ENCODE measurements at places on chromosomes 7 and 10. TPM values are rescaled to one million over a fixed set of nuclear protein-coding genes. Genes with fewer than 3 reads are reported as not detected.

Gene AMPH
- 7.3 TPM for total RNA-seq

- no peak for DNase-seq
These were observed 14.0 kb upstream of the PKD1L1 start for GRCh38 chr7:47962262-47962661.

DNA sequence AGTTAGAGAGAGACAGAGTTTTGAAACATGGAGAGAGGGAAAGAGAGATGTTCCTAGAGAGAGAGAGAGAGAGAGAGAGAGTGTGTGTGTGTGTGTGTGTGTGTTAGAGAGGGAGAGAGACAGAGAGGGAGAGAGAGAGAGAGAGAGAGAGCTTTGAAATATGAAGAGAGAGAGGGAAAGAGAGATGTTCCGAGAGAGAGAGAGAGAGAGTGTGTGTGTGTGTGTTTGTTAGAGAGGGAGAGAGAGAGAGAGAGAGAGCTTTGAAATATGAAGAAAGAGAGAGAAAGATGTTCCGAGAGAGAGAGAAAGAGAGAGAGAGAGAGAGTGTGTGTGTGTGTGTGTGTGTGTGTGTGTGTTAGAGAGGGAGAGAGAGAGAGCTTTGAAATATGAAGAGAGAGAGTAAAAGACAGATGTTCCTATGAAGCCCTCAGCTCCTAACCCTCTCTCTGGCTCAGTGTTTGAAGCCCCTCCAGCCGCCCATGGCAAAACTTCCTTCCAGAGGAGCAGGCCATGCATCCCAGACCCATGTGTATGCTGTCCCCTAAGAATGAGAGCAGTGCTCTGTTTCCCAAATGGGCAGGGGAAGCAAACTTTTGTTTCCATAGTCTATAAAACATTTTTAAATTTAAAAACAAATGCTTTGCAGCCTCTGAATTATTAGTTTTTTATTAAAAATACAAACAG, 130.9 kb downstream of the KCNMA1 start:
- DNase-seq = no peak

DNA sequence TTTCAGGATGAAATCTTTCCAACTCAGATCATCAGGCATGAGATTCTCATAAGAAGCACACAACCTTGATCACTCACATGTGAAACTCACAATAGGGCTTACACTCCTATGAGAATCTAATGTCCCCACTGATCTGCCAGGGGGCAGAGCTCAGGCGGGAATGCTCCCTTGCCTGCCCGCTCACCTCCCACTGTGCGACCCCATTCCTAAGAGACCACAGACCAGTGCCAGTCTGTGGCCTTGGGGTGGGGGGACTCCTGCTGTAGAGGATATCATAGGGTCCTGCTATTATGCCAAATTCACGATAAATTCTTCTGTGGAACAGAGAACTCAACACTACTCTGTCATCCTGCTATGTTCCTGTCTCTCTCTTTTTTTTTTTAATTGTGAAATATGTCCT, 5.2 kb upstream of the RASGEF1A start:
- DNase-seq = no peak

- no peak for DNase-seq
These were observed 51.5 kb downstream of the CCNY start for GRCh38 chr10:35387768-35388167.

GRCh38 chr10:89481662-89482061, 53.7 kb downstream of the SLC16A12 start:
- DNase-seq = peak; percentile 52

DNA sequence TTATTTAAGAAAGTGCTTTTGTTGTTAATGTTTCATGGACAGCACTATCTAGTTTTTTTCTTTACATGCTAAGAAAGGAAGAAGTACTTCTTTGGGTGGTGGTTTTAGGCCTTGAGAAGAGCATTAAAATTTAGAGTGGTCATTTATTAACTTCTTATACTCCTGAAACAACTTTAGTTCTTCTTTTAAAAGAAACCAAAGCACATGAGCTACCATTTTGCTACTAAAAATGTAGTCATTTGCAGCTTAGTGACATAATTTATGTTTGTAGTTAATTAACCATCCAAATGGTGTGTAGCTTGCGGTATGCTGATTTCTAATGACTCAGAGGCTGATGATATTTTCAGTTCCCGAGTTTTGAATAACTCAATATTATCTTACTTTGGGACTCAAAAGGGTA, 207.5 kb downstream of the BBS9 start:
- DNase-seq = no peak

DNA sequence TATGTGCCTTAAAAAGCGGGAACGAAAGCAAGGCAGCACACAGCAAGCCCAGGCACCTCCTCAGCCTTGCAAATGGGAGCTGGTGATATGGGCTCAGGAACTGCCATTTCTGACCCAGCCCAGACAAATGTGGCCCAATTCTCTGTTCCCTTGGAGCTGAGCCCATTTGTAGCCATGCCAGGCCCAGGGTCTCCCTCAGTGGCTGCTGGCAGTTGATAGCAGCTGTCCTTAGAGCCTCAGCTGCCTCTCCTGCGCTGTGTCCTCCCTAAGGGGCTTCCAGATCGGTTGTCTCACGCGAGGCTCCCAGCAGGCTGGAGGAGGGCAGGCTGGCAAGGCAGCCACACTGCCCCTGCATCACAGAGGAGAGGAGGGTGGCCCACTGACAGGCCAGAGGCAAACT, 275.8 kb downstream of the KCNMA1 start:
- no peak for DNase-seq

DNA sequence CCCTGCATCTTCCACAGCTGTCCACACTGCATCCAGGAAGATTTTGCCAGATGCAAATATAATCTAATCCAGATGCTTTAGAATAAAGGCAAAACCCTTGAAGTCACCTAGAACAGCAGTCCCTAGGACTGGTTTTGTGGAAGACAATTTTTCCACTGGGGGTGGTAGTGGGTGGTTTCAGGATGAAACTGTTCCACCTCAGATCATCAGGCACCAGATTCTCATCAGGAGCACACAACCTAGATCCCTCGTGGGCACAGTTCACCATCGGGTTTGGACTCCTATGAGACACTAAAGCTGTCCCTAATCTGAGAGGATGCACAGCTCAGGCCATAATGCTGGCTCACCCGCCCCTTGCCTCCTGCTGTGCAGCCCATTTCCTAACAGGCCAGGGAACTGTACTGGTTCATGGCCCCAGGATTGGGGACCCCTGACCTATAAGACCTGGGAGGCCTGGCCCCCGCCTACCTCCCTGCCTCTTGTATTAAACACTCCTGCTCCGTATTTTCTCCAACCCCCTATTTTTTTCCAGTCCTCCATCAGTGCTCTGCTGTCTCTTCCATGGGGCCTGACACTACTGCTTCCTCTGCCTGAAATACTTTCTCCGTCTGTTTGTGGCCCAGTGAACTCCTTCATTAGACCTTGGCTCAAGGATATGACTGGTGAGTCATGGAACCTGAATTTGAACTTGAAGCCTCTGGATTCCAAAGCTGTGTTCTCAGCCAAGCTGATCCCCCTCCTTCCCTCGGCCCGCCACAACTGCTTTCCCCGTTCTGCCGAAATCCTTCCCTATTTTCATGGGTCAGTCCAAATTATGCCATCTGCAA, 79.9 kb upstream of the RHEB start:
- peak; percentile 80 for DNase-seq

DNA sequence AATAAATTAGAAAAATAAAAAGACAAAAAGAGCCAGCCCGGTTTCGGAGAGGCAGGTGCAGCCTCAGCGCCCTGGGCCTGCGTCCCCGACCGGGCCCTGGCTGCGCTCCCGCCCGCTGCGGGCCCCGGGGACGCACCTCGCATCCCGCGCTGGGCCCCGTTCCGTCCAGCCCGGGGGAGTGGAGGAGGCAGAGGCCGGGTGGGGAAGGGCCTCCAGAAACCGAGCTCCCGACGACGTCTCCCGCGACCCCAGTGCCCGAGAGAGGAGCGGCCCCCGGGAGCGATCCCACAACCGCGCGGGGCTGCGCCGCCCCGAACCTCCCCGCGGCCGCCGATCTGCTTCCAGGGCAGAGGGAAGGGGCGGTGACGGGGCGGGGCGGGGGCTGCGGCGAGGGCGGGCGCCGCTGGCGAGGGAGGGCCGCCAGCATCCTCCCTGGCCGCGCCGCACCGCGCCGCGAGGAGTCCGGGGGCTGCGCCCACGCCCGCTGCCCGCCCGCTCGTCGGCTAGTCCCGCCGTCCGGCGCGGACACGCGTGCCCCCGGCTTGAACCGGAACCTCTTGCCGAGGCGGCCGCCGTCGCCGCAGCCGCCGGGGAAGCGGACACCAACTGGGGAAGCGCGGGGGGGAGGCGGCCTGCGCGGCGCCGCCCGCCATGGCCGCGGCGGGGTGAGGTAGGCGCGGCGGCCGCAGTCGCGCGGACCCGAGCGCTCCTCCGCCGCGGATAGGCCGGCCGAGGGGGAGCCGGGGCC, at the start of gene CCNY:
Gene CCNY, plus strand, starts transcription at position 426 of the 748 bp plus-strand sequence. CDS start 545 bp downstream, outside the sequence.
- peak; percentile 17 for DNase-seq
